ENCODE measurements at places on chromosomes 2 and 18.

- DNase-seq = no peak
Observed at GRCh38 chr2:128491692-128492244, 173.1 kb upstream of the HS6ST1 start.

GRCh38 chr18:34872066-34872465 lies 162.0 kb downstream of the DTNA start:
- no peak for DNase-seq

- DNase-seq = no peak
Observed at GRCh38 chr18:36772241-36772723, 56.5 kb downstream of the TPGS2 start.

GRCh38 chr2:33363325-33364298 lies 112.8 kb upstream of the RASGRP3 start:
- no peak for DNase-seq

GRCh38 chr2:238952261-238952919 lies 104.5 kb downstream of the TWIST2 start:
- DNase-seq = no peak

DNA sequence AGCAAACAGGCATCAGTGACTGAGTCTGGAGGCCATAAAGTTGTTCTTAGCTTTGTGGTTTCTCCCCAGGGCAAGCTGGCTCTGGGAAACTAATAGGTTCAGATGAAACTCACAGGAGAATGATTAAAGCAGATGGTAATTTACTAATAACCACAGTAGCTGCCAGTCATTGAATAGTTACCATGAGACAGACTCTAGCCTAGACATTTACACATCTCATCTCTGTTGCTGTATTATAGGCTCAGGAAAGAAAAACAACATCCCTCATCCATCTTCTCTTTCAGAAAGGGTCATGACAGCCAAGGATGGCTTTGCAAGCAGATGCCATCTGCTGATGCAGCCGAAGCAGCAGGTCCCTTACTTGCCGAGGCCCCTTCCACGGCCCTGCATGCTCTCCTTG lies 314.0 kb upstream of the ID2 start:
- DNase-seq = no peak

- DNase-seq = peak; percentile 19
Observed at GRCh38 chr18:62637807-62638687, 77.3 kb upstream of the PHLPP1 start.

GRCh38 chr2:125296742-125297141 lies 1271.7 kb downstream of the CNTNAP5 start:
- no peak for DNase-seq

DNA sequence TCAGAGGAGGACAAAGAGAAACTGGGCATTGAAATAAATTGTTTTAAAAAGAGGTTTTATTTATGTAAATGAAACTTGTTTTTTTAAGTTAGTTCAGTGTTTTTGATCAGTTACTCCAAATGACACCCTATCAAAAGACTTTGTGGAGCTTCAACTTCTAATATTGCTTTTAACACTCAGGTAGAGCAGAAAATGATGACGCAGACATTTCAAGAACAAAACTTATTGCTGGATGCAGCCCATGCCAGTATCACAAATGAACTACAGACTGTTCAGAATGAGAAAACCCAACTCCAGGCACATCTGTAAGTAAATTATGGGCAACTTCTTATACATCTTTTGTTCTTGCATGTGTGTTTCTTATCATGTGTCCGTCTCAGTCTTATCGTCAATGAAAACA lies 36.4 kb downstream of the CCDC150 start:
- DNase-seq = no peak

- peak; percentile 6 for DNase-seq
Observed at GRCh38 chr2:44171018-44171417, 2.3 kb downstream of the PPM1B start.

GRCh38 chr18:32530947-32531651 lies 60.4 kb upstream of the GAREM1 start:
- DNase-seq = peak; percentile 82

- peak; percentile 61 for DNase-seq
Observed at GRCh38 chr2:231530099-231531011, at the start of gene NMUR1. Gene NMUR1, minus strand, starts transcription at chr2:231530445. Its CDS starts 84 bp downstream, at chr2:231530361.

GRCh38 chr18:59752666-59753065 lies 55.4 kb upstream of the CCBE1 start:
- DNase-seq = no peak

GRCh38 chr18:34993289-34993688 lies 47.9 kb upstream of the MAPRE2 start:
- no peak for DNase-seq

- no peak for DNase-seq
Observed at GRCh38 chr2:170243118-170243837, 65.3 kb downstream of the MYO3B start.

GRCh38 chr2:23478087-23478932 lies 93.3 kb downstream of the KLHL29 start:
- peak; percentile 41 for DNase-seq

DNA sequence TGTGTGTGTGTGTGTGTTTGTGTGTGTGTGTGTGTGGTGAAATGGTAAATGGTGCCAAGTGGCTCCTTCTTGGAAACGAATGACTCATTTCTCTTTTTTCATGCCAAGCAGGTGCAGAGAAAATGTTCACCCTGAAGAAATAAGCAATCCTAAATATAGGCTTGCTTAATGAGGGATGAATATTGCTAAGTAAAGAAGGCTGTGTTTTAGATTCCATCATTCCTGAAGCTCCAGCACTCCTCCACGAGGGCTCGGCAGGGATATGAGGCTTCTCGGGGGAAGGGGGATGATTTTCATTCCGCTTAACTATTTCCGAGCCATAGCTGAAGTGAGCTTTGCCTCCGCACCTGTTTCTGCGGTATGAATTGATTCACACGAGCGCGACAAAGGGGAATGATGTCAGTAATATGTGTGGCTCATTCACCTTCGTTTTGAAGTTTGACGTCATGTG lies 72.9 kb downstream of the TSN start:
- DNase-seq = no peak

Measured in NCI-H510A treated with DMSO at 0.1 percent for 48 hours (cell line).